ENCODE measurements at places on chromosomes 1 and 21.

DNA sequence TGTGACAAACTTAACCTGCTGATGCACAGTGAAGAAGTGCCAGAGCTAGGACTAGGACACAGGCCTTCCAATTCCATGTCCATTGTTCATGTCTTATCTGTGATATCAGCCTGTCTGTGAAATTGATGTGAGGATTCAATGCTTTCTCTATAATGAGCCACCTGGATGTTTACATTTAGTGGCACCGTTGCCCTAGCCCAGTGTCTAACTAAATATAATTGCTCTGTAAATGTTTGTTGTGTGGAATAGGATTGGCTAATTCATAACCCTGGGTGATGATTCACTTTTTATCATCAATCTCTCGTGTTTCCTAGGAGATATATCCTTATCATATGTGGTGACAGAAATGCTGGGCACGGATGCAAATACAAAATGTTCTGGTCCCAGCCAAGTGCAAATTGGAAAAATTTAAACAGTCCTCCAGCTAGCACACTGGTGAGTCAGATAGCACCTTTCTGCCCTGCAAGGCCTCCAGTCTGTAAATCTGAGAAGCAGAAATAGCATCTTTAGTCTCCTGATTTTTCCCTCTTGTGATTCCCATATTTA, 46.9 kb upstream of the GNG12 start:
- DNase-seq: no peak

DNA sequence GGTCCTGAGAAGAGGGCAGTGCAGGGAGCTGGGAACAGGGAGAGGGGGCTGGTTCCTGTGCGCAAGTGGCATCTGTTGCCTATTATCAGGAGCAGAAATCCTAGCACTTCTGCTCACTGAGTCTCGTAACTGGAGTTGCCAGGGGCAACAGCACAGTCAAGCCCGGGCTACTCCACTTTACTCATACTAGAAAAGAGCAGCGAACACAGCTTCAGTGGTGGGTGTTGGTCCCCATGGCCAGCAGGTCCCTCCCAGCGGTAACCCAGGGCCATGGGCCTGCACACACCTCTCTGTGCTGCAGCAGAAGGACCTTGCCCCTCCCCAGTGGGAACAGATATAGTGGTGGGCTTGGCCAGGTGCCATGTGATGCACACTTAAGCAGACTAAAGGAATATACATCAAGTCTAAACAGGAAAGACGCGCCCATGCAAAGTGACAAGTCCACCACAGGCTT, 8.5 kb downstream of the PYCR2 start:
- DNase-seq: peak; percentile 15

GRCh38 chr1:214496126-214496525, 55.3 kb downstream of the PTPN14 start:
- DNase-seq: no peak

GRCh38 chr1:169460191-169460833, 25.4 kb downstream of the SLC19A2 start:
- no peak for DNase-seq

DNA sequence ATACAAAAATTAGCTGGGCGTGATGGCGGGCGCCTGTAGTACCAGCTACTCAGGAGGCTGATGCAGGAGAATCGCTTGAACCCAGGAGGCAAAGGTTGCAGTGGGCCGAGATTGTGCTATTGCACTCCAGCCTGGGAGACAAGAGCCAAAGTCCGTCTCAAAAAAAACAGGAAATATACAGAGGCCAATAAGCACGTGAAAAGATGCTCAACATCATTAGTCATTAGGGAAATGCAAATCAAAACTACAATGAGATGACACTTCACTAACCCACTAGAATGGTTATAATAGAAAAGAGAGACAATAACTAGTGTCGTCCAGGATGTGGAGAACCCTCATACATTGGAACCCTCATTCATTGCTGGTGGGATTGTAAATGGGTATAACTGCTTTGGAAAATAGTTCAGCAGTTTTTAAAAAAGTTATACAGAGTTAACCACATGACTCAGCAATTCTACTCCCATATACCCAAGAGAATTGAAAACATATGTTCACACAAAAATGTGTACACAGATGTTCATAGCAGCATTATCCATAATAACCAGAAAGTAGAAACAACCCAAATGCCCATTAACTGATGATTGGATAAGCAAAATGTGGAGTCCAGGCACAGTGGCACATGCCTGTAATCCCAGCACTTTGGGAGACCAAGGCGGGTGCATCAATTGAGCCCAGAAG, 6.4 kb upstream of the E2F2 start:
- no peak for DNase-seq

DNA sequence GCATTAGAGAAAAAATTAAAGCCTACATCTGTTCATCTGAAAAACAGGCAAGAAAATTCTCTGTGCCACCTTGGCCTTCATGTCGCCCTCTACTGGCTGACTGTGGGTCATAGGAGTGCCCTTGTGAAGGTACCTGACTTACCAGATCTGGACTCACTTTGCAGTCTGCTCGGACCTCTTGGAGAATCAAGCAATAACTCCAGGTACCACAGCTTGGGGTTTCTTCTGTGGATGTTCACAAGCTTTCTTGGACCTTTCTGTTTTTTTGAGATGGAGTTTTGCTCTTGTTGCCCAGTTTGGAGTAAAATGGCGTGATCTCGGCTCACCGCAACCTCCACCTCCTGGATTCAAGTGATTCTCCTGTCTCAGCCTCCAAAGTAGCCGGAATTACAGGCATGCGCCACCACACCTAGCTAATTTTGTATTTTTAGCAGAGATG, 2.4 kb upstream of the PRAMEF18 start:
- no peak for DNase-seq

GRCh38 chr1:3634059-3634800, 9.4 kb downstream of the TPRG1L start:
- DNase-seq: no peak

- DNase-seq: no peak
These were observed 4.9 kb downstream of the HAO2 start for GRCh38 chr1:119373465-119373864.

DNA sequence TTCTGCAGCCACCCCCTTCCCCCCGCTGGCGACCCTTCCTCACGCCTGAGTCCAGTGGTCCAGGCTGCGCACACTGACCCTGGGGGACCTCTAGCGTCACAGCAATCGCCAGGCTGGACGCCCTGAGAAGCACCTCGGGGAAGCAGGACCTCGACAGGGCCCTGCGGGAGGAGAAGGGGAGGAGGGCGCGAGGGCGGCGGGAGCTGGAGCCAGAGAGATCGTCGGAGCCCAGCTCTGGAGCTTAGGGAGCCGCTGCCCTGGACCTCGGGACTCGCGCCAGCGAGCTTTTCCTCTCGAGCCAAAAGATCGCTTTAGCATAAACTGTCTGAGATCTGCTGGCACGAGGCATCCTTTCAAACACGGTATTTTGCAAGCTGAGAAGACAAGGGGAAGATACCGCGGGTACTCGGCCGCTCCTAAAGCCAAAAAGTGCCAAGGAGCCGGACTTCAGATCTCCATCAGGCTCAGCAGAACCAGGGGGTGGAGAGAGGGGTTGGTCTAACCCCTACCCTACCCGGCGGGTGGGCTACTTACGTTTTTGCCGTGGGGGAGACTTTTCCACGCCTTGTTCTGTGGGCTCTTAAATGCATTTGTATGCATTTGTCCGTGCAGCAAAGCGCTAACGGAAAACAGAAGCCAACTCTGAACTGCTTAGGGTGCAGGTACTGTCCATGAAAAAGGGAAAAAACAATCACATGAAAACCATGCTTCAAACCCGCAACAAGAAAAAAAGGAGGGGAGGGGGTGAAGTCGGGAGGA, 586 bp downstream of the COL24A1 start:
- DNase-seq: no peak

GRCh38 chr21:27841084-27841672, 874.3 kb upstream of the ADAMTS5 start:
- DNase-seq: no peak

Data from hypothalamus (tissue), 51 donors.